ENCODE measurements at places on chromosomes 2 and 18.

DNA sequence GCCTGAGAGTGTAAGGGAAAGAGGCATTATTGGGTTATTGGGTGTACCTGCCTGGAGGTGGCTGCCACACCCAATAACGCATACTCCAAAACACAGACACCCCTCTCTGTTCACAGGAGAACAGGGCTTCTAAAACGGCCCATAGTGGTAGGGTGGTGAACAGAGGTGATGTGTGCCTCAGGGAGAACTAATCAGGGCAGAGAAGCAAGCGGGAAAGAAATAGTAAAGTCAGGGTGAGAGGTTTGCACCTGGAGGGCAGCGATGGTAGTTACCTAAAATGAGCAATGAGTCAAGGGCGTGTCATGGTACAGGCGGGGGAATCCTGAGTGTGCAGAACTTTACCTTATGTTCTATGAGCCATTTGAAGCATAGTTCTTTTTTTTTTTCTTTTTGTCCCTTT is 21.6 kb upstream of the VPS4B start:
- no peak for DNase-seq

DNA sequence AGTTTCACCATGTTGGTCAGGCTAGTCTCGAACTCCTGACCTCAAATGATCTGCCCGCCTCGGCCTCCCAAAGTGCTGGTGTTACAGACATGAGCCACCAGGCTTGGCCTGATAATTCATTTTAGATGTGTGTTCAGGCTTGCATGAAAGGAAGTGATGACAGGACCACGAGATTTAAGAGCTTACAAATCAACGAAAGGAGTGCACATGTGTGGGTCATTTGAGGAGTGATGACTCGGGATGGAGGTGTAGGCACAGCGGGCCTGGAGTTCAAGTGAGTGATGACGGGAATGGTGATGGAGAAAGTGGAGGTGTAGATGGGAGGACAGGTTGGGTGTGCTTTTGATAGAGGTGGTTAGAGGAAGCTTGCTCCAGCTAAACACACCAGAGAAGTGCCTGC is 742.4 kb downstream of the GALR1 start:
- no peak for DNase-seq

GRCh38 chr18:5939801-5940667 is 44.7 kb upstream of the TMEM200C start:
- DNase-seq, result no peak

DNA sequence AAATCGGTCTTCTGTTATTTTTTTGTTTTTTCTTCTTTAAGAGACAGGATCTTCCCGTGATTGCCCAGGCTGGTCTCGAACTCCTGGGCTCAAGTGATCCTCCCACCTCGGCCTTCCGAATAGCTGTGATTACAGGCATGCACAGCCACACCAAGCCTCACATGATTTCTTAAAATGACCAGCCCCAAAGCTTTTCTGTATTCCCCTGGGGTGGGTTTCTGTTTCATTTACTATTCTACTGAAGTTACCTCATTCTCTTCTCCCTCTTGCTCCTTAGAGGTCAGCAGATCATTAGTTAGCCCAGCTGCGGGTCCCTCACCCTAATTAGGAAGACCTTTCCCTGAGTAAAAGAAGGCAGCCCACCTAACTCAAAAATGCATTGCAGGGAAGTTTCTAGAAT is 27.6 kb downstream of the SLC1A4 start:
- no peak for DNase-seq

DNA sequence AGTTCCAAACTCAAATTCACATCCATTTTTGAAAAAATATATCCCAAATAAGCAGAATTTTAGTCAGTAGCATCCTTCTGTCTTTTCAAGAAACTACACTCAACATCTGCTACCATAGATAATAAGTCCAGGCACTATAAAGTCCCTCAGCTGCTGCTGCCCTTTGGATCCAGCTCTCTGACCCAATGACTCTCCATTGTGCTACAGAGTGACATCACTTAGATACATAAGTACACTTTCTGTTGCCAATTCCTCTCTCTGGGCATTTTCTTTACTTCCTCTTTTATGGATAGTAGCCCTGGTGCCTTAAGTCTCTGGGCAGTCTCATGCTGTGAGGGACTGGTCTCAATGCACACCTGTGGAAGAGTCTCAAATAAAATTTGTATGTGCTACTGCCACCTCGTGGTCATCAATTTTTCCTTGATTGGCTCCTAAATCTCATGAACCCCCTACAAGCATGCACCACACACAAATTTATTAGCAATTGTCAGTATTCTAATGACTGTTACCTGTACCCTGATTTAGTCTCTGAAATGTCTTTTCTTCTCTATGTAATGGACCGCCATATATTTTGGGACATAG is 219.2 kb downstream of the LRP1B start:
- DNase-seq, result no peak

DNA sequence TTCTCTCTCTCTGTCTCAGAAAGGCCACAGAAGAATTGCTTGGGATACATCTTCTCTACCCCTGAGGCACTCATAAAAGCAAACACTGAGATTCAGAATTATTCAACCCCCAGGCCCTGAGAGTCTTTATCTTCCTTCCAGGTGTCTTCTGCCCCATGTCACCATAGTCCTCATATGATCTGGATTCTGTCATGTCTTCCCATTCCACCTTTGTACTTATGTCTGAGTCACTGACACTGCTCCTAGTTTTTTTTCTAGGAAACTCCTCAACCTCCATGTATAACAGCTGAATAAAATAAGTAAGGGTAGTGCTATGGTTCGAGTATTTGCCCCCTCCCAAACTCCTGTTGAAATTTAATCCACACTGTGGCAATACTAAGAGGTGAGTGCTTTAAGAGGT is 11.6 kb downstream of the HIBCH start:
- DNase-seq, result no peak

GRCh38 chr2:1266351-1266750 is 146.9 kb upstream of the TPO start:
- no peak for DNase-seq

GRCh38 chr2:41836948-41837347 is 210.9 kb upstream of the PKDCC start:
- DNase-seq, result no peak

DNA sequence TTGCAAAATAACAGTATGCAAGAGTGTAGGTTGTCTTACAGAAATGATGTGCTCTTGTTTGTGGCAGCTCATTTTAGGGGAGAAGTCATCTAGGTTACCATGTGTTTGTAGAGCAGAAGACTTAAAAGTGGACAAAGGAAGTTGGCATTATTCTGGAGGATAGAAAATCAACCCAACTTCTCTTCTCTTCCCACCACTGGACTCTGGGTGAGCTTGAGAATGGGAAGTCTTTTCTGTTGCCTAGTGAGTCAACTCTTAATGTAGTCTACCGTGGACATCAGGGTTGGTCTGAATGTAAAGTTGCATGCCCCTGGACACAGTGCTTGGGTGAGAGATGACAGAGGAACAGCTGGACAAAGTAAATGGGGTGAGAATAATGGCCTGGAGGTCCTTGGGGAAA is 98.3 kb downstream of the FMNL2 start:
- no peak for DNase-seq

GRCh38 chr2:241041589-241042158 is 43.3 kb downstream of the SNED1 start:
- no peak for DNase-seq

- no peak for DNase-seq
Observed at GRCh38 chr2:108575132-108575966, 41.1 kb downstream of the LIMS1 start.

DNA sequence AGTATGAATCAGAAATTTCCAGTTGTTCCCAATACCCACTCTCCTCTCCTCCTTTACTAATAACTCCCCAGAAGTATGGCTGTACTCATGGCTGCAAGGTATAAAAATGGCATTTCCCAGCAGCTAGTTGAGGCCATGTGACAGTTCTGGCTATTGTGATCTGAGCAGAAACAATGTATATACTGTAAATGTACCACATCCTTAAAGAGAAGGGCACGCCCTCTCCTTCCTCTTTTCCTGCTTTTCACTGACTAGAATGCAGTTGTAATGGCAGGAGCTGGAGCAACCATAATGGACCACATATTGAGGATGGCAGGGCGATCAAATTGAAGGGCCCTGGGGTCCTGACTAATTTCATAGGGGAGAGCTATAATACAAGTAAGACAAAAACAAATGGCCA is 211.2 kb downstream of the TNS1 start:
- no peak for DNase-seq

DNA sequence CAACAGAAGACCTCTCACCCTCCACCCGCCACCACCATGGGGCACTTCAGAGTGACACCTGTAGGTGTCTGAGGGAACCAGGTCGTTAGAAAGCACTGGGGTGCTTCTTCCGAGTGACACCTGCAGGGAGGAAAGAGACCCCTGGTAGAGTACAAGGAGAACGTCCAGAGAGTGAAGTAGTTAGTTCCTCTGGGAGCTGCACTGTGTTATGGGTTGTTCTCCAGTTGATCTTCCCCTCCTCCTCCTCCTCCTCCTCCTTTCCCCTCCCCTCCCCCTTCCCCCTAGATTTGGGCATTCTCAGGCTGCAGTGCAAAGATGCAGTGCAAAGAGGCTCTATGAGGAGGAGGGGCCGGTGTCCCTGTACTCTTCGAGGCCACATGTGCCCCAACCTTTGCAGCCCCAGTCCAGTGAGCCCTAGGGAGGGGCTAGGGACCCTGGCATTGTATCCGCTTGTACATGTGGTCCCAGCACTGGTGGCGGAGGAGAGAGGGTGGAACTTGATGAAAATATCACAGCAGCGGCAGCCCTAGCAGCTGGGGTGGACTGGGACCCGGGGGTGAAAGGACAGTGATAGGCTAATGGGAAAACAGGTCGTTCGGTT is 850 bp downstream of the DNAJB2 start:
- no peak for DNase-seq

- DNase-seq, result peak; percentile 87
Observed at GRCh38 chr2:152525277-152525838, 190.4 kb downstream of the FMNL2 start.

GRCh38 chr2:29405707-29406106 is 290.5 kb downstream of the CLIP4 start:
- no peak for DNase-seq

GRCh38 chr2:180246268-180246667 is 239.2 kb upstream of the CWC22 start:
- no peak for DNase-seq

- no peak for DNase-seq
Observed at GRCh38 chr2:174683392-174683759, 80.9 kb downstream of the CHRNA1 start.

- DNase-seq, result peak; percentile 67
Observed at GRCh38 chr2:177551989-177552421, 159.4 kb downstream of the AGPS start.

GRCh38 chr2:62054029-62054791 is 141.7 kb upstream of the B3GNT2 start:
- DNase-seq, result no peak

DNA sequence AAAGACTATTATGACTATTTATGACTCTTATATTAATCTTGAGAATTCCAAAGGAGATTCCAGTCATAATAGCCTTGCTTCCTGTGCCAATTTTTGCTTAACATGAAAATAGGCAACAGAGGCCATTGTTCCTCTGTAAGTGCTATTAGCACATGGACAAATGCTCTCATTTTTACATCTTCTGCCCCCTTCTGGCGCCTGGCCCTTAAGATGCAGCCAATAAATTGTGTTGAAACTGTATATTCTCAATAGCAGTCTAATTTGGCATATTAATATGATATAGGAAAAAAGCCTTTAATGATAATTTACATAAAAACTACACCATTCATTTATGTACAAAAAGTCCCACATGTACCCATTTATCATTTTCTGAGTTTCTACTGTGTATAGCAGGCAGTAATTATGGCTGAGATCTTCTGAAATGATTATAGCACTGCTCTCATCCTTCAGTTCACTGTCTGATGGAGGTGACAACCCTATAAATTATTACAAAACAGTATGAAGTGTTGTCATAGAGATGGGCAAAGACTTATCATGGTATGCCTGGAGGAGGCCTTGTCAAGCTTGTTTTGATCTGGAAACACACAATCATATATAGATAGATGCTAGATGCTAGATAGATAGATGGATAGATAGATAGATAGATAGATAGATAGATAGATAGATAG is 613.3 kb downstream of the TSN start:
- no peak for DNase-seq

- DNase-seq, result no peak
Observed at GRCh38 chr2:100941646-100942240, 60.3 kb upstream of the RPL31 start.

- no peak for DNase-seq
Observed at GRCh38 chr2:127047054-127047453, 59.9 kb downstream of the BIN1 start.

GRCh38 chr18:12990641-12990966 is 558 bp upstream of the CEP192 start:
- no peak for DNase-seq

GRCh38 chr2:134161170-134161547 is 92.7 kb upstream of the MGAT5 start:
- no peak for DNase-seq

DNA sequence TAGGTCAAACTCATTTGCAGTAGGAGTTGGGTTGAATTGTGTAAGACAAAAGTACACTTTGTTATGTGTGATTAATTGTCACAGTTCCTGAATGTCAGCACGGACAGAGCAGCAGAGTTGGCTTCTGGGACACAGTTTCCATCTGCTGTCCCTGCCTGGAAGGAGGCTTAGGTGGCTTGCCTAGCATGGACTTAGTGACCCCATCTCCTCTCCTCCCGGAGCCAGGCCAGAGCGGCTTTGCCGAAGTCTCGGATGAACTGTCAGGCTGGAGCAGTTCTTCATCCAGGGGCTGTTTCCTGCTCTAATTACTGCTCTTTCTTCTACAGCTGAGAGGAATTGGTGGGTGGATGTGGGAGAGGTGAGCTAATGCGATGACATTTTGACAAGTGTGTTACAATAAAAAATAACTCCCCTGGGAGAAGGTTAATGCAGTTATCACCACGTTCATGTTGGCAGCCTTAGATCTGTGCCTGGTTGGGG is 102.0 kb downstream of the SH3RF3 start:
- no peak for DNase-seq

- no peak for DNase-seq
Observed at GRCh38 chr2:127422559-127423477, 4.6 kb downstream of the PROC start.

DNA sequence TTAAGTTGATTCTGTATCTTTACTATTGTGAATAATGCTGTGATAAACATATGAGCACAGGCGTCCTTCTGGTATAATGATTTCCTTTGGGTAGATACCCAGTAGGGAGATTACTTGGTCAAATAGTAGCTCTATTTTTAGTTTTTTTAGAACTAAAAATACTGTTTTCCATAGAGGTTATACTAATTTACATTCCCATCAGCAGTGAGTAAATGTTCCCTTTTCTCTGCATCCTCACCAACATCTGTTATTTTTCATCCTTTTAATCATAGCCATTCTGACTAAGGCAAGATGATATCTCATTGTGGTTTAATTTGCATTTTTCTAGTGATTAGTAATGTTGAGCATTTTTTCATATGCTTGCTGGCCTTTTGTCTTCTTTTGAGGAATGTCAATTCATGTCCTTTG is 35.1 kb downstream of the PMS1 start:
- no peak for DNase-seq

GRCh38 chr18:9172506-9173127 is 36.0 kb downstream of the ANKRD12 start:
- no peak for DNase-seq

GRCh38 chr2:33230842-33231241 is 245.6 kb upstream of the RASGRP3 start:
- no peak for DNase-seq

All from head of caudate nucleus (tissue), 42 donors.